ENCODE measurements at places on chromosomes 4 and X.

DNA sequence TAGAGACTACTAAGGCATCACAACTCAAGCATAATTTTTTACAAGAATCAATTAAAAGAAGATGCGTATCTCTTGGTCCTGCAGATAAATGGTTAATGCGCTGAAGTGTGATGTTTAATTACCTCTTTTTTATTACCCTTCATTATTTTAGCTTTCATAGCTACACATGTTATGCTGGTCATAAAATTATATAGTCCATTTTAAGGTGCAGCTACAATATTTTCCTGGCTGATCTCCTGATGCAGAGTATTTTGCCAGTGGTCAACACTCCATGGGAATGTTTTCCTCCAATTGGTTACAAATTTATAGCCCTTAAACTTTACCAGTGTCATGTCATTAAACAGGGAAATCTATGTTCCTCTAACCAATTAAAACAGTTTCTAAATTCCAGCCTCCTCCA is 1617.2 kb downstream of the PCDH7 start:
- DNase-seq: no peak

DNA sequence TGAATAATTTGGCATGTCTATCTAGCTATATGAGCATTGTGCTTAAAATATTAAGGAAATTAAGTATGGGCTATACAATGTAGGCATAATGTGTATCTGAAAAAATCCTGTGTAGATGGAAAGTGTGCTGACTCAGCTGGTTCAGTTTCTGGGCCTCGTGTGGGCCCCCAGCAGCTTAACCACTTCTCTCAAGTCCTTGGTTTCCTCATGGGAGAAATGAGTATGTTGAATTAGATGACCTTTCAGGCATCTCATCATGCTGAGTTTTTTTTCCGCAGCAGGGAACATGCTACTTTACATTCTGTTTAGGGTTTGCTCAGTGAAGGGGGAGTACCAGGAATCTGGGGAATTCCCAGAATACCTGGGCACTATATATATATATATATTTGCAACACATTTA is 30.5 kb downstream of the RHOH start:
- DNase-seq: peak; percentile 54

- DNase-seq: no peak
Observed at GRCh38 chr4:172928347-172928746, 240.3 kb upstream of the GALNT7 start.

DNA sequence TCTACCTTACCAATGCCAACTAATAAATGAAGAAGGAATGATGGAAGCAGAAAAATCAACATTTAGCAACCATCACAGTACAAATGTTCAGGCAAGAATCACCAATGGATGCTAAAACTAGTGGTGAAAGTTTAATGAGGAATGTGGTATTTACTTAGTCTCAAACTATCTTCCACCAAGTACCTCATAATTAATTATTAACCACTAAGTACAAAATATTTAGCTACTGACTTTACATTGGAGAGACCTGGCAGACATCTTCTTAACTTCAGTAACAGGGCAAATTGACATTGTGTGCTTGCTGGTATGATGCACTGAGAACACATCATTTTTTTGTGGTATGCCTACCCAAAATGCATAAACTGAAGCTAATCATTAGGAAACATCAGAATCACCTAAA is 82.4 kb downstream of the DLG3 start:
- no peak for DNase-seq

DNA sequence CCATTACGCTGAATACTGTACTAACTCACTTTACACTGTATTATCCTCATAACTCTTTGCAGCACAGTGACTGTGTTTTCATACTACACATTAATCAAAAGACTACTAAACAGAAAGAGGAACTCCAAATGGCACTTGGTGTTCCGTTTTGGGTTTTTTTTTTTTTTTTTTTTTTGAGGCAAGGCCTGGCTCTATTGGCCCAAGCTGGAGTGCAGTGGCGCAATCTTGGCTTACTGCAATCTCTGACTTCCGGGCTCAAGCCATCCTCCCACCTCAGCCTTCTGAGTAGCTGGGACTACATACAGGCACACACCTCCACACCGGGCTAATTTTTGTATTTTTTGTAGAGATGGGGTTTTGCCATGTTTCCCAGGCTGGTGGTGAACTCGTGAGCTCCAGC is 10.7 kb downstream of the KLHL8 start:
- no peak for DNase-seq

DNA sequence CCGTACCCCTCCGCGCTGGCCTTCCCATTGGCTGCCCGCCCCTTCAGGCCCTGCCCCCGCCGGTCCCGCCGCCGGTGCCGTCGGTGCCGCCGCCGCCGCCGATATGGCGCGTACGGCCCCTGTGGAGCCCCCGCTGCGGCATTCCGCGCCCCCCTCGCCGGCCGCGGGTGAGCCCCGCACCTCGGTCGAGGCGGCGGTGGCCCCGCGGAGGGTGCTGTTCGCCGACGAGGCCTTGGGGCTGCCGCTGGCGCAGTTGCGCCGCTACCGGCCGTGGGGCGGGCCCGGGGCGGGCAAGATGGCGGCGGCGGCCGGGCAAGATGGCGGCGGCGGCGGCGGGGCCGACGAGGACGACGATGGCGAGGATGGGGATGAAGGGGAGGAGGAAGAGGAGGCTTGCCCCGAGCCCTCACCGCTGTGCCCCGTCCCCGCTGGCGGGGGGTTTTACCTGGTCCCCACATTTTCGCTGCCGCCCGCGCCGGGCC is at the start of gene PPP1R3F:
PPP1R3F (plus strand) TSS at position 27 of the 482 bp plus-strand sequence; CDS start at position 104, 77 bp downstream.
- peak; percentile 33 for DNase-seq

DNA sequence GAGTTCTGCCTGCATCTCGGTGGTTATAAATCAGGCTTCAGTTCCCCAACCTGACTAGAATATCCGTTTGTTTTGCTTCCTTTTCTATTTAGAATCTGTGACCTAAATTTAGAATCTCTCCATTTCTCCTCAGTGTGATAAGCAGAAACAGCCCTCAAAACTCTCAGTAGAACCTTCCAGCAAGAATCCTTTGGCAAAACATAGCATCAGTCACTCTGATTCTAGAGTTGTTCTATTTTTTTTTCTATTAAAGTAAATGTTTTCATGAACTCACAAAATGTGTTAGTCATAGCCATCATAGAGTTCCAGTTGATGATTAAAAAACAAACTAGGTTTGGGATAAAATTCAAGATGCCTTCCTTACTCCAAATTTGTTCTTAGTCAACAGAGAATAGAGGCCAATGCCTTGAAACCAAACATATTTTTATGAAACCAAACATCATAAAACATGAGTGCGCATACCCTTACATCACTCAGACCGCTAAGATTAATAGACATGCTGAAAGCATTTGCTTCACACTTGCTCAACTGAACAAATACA is 13.2 kb upstream of the C1QTNF7 start:
- no peak for DNase-seq

DNA sequence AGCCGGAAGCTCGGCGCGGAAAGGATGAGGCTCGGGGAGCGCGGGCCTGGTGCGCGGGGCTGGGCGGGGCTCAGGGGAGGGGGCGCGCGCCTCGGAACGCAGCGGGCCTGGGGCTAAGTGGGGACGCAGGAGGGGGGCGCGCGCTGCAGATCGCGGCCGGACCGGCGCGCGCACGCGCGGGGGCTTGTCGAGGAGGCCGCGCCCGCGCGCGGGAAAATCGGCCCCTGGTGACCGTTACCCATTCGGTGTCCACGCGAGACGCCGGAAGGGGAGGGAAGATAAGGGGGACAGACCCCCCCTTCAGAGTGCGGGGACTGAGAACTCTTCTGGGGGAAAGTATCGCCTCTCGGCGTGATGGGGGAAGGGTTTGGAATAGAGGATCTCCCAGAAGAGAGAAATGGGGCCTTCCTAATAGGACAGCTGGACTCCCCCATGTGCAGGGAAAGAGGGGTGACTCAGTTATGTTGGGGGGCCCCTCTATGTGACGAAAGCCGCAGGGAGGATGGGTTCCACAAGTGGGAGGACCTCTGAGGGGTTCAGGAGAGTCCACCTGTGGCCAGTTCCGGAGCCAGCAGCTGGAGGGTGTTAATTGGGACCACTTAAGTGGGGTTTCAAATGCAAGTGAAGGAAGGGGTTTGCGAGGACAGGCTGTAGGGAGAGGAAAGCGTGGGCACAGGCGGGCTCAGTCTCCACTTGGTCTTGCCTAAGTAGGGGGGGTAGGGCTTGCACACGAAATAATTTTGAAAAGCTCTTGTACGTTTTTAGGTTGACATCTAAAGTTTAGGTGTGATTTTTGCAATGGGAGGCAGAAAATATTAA is 584 bp downstream of the SUV39H1 start:
- no peak for DNase-seq
